ENCODE measurements at places on chromosomes 7 and 10.
A peak's percentile ranks its signal among the peaks of the same experiment; 100 is the strongest.

GRCh38 chr7:154947604-154948003, 55.3 kb downstream of the PAXIP1 start:
- DNase-seq = no peak

- no peak for DNase-seq
These were observed 41.1 kb downstream of the VIPR2 start for GRCh38 chr7:159103382-159104187.

GRCh38 chr7:150406567-150407421, 27.7 kb downstream of the ZNF775 start:
- peak; percentile 22 for DNase-seq

GRCh38 chr10:124716369-124716768, 27.8 kb downstream of the FAM53B start:
- no peak for DNase-seq

- peak; percentile 50 for DNase-seq
These were observed 260.2 kb upstream of the BMPER start for GRCh38 chr7:33645104-33645503.

- DNase-seq = no peak
These were observed 37.0 kb downstream of the GPR37 start for GRCh38 chr7:124728610-124729009.

GRCh38 chr10:13536674-13537366, 8.0 kb upstream of the BEND7 start:
- peak; percentile 65 for DNase-seq

GRCh38 chr10:129727495-129727894, 236.6 kb downstream of the EBF3 start:
- no peak for DNase-seq

GRCh38 chr7:107370816-107371215, 99.0 kb upstream of the GPR22 start:
- DNase-seq = no peak

DNA sequence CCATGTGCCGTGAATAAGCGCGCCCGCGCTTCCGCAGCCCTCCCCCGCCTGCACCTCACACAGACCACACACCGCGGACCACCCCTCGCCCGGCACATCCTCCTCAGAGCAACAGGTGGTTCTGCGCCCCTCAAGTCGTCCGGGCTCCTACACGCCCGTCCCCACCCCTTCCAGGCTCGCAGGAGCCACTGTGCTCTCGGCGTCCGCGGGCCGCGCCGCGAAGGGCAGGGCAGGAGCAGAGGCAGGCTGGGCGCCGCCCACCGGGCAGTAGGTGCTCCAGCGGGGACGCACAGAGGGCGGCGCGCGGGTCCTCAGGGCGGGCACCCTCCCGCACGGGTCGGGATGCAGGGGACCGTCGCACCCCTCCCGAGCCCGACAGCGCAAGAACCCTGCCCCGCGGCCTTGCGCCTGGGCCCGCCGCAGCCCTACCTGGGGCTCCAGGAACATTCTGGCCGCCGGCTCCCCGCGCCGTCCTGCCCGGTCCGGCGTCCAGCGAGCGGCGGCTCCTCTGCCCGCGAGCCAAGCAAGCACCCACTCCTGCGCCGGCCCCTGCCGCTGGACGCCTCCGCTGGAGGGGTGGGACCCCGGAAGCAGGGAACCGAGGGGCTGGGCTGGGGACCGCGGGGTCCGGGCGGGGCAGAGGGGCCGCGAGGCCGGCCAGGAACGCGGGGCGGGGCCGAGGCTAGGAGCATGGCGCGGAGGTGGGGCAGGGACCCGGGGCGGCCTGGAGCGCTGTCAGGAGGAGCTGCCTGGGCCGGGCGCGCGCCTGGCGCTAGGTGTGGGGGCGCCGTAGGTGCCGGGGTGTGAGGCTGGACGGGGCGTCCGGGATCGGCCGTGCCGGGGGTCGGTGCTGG, 37.4 kb downstream of the RASGEF1A start:
- DNase-seq = no peak

DNA sequence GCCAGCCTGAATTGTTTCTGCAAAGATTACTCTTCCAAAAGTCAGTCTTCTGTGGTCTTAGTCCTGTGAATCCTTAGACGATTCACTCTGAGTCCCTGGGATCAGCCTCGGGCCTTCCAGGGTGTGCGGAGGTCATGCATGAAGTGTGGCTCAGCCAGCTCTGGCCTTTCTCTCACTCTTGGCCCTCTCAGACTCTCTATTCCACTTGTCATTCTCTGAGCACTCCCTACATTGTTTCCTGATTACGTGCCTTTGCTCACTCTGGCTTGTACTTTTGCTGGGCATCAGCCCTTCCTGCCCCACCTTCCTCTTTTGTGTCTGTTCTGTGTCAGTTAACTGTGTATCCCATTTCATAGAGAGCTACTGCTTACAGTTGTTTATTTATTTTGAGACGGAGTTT, 36.0 kb downstream of the CCNY start:
- DNase-seq = no peak

DNA sequence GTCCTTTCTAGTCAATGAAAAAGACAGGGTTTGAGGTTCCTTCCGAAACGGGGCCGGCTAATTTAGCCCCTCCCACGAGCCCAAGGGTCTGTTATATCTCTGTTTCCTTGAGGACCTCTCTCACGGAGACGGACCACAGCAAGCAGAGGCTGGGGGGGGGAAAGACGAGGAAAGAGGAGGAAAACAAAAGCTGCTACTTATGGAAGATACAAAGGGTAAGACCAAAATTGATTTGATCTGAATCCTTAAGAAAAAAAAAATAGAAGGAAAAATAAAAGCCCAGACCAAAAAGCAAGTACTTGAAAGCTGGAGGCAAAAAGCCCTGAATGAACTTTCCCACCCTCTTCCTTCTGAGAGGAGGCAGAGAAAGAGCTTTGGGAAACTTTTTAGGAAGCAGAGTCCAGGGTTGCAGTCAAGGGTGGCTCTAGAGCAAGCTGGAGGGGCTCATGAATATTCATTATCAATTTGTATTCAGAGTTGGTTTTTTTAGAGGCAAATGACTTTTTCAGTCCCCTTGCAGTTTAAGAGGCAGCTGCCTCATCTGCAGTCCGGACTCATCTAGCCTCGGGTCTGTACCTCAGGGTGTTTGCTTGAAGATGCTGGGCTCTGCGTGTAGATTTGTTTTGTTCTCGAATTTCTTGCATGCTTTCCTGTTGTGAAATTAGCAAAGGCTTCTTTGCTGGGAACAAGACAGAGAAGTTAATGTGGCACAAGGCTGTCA, at the start of gene ENTPD1:
ENTPD1 (plus strand) TSS at position 123 of the 721 bp plus-strand sequence; CDS start at position 200, 77 bp downstream.
- DNase-seq = peak; percentile 64

- DNase-seq = no peak
These were observed 209.9 kb downstream of the CRPPA start for GRCh38 chr7:16211402-16211925.

DNA sequence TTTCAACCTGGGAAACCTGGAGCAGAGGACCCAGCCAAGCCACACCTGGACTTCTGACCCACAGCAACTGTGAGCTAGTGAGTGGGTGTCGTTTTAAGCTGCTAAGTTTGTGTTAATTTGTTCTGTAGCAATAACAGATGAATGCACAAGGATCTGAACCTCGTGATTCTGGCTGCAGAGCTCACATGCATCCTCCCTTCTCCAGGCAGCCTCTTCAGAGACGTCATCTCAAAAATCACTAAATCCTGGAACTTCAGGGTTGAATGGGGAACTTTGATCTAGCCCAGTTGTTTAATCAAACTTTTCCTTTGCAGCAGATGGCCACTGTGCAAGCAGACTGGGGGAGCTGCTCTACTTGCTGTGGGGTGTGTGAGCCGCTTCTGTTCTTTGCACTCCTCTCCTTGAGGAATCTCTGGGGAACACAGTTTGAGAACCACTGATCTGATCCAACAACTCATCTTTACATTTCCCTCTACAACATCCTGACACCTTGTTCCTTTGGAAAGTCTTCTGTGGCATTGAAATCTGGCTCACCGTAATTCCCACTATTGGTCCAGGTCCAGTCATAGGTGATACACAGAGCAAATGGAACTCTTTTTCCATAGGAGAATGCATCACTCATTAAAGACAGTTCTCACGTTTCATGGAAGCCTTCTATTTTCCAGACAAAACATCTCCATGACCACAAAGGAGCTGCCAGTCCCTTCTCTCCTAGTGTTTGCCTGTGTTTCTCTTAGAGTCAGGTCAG, 90.3 kb downstream of the CHN2 start:
- no peak for DNase-seq

- no peak for DNase-seq
These were observed 150.4 kb upstream of the PRPS1L1 start for GRCh38 chr7:18177815-18178660.

DNA sequence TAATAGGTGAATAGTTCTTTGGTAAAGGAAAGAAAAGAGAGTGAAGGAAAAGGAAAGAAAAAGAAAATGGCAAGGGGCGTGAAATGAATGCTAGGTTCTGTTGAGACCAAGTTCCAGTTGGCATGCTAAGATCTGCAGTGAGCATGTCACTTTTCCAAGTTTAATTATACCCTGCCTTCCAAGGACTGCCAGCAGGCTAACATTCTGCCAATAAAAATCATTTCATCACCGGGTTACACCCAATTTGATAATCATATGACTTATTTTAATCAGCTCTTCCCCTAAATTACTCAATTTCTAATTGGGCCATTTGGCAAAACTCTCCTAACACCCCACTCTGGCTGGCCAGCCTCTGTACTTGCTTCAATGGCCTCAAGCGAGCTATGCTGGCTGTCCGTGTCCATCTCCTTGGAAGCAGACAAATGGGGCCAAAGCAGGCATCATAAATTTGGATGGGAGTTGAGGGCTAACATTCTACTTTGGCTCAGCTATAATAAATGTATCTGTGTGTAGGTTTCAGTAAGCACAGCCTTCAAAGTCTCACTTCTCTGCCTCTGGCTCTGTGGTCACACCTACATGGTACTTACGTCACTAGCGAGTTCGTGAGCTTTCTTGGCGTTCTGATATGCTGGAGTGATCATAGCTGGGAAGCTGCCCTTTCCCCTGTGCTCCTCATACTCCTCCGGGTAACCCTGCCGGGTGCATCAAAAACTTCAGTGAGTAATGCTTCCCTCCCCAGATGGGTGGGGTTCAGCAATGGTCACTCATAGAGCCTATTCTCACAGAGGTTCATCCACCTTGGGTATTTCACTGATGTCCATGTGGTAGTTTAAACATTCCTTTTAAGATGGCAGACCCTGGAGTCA, 17.3 kb downstream of the NRAP start:
- no peak for DNase-seq

- DNase-seq = no peak
These were observed 53.6 kb downstream of the VPS41 start for GRCh38 chr7:38855386-38855785.

- no peak for DNase-seq
These were observed 76.2 kb upstream of the TMEM168 start for GRCh38 chr7:112866424-112866823.

GRCh38 chr7:41955893-41956675, 253.2 kb upstream of the INHBA start:
- peak; percentile 99 for DNase-seq

- no peak for DNase-seq
These were observed 46.5 kb downstream of the INPP5F start for GRCh38 chr10:119772334-119772733.

DNA sequence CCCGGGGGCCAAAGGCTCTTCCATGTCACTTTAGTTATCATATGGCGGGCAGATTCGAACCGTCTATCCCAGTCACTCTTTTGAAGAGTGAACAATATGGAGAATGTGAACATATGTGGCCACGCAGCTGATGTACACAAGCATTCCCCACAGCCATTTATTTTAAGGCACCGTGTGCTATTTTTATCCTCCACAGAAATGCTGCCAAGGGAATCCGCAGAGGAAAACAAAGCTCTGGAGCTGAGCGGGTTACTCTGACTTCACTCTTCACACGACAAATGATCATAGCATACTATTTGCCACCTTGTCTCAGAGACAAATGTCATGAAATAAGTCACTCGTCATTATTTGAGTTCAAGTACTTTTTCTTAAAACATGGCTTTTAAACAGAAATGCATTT, 100.3 kb downstream of the CTBP2 start:
- DNase-seq = peak; percentile 73

DNA sequence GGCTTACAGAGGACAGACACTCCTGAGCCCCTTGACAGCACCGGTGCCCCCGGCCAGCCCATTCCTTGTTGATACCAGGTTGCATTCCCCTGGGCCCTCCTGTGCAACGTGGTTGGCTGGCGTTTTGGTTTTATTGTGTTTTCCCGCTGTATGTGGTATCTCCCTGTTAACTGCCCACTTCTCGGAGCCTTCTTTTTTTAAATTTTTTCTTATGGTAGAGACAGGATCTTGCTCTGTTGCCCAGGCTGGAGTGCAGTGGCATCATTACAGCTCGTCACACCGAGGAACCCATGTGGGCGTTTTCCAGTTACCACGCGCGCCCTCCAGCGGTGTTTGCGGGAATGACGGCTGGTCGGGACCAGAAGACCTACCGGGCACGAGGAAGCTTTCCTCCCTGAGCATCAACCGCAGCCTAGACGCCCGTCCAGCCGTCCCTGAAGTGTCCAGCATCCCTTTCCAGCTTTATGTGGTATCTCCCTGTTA, 16.9 kb upstream of the ZFAND2A start:
- peak; percentile 63 for DNase-seq

GRCh38 chr10:43226851-43227845, 39.7 kb downstream of the RASGEF1A start:
- no peak for DNase-seq

DNA sequence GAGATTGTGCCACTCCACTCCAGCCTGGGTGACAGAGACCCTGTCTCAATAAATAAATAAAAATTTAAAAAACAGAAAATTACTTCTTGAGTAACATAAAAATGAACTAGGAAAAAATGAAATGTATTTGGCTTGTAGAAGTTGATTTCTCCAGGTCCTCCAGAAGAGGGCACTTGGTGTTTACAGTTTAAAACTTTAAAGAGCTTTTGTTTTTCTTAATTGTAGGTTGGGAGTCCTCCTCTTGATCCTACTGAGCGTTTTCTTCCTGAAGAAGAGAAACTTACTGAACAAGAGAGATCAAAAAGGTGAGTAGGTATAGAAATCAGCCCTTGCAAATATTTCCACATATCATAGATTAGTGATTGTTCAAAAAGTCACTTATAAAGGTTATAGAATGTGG, 16.2 kb downstream of the KIFBP start:
- peak; percentile 65 for DNase-seq

GRCh38 chr10:128735996-128736395, 609.8 kb upstream of the MKI67 start:
- DNase-seq = no peak
